Myometrial cell (primary cell): ENCODE measurements at places on chromosomes 4 and X. TPM values are rescaled to one million over a fixed set of nuclear protein-coding genes. Genes with fewer than 3 reads are reported as not detected.

The SEPTIN11 gene
- 135 and 168 TPM in 2 replicates for total RNA-seq

The RAB33A gene
- total RNA-seq, result 4.8 and 8.1 TPM in 2 replicates

The NPNT gene
- not detected in 2 replicates for total RNA-seq

The RBM46 gene
- not detected in 2 replicates for total RNA-seq

The MTTP gene
- total RNA-seq, result under 0.01 and 0.35 TPM in 2 replicates

The TBC1D8B gene
- total RNA-seq, result 8.6 and 12.8 TPM in 2 replicates

The FAM53A gene
- 2.3 and 5.5 TPM in 2 replicates for total RNA-seq

The GRK4 gene
- 1.7 and 2.5 TPM in 2 replicates for total RNA-seq

The KLB gene
- total RNA-seq, result not detected in 2 replicates

The ZBTB49 gene
- total RNA-seq, result 0.86 and 3.0 TPM in 2 replicates

The CTAG1B gene
- not detected in 2 replicates for total RNA-seq

The NKX3-2 gene
- 0.29 TPM in 1 of 2 replicates, not detected in the other for total RNA-seq

The HPSE gene
- under 0.01 and 1.4 TPM in 2 replicates for total RNA-seq

The F11 gene
- total RNA-seq, result not detected in 2 replicates

The TET2 gene
- total RNA-seq, result 4.8 and 5.8 TPM in 2 replicates

The GAGE12J gene
- not detected in 2 replicates for total RNA-seq

The CYTL1 gene
- not detected in 2 replicates for total RNA-seq

The ENPP6 gene
- total RNA-seq, result not detected in 2 replicates

The SYTL4 gene
- 6.1 and 7.1 TPM in 2 replicates for total RNA-seq

The FRMD7 gene
- not detected in 2 replicates for total RNA-seq

The CSAG1 gene
- total RNA-seq, result not detected in 2 replicates

The SPANXA1 gene
- not detected in 2 replicates for total RNA-seq

The FAM236C gene
- not detected in 2 replicates for total RNA-seq

The CXCL10 gene
- not detected in 2 replicates for total RNA-seq

The STK32B gene
- 0.18 TPM in 1 of 2 replicates, not detected in the other for total RNA-seq

The GRSF1 gene
- total RNA-seq, result 68.9 and 90.2 TPM in 2 replicates

The TLR10 gene
- not detected in 2 replicates for total RNA-seq

The VCX gene
- not detected in 2 replicates for total RNA-seq

The PPARGC1A gene
- under 0.01 TPM in 1 of 2 replicates, not detected in the other for total RNA-seq

The CSAG2 gene
- not detected in 2 replicates for total RNA-seq

The APOOL gene
- total RNA-seq, result 10.4 and 13.6 TPM in 2 replicates

The BTC gene
- total RNA-seq, result not detected in 2 replicates

The NKX1-1 gene
- not detected in 2 replicates for total RNA-seq

The GPRIN3 gene
- under 0.01 and 0.35 TPM in 2 replicates for total RNA-seq

The RIPPLY1 gene
- not detected in 2 replicates for total RNA-seq

The CLDN22 gene
- total RNA-seq, result not detected in 2 replicates

The ABCG2 gene
- 0.29 and 1.2 TPM in 2 replicates for total RNA-seq

The DUSP21 gene
- total RNA-seq, result not detected in 2 replicates

The GPR119 gene
- not detected in 2 replicates for total RNA-seq

The GAGE2A gene
- total RNA-seq, result not detected in 2 replicates

The FOXR2 gene
- not detected in 2 replicates for total RNA-seq

The NELFA gene
- total RNA-seq, result 11.5 and 25.7 TPM in 2 replicates

The S100P gene
- not detected in 2 replicates for total RNA-seq

The TMEM131L gene
- 10.4 and 12.1 TPM in 2 replicates for total RNA-seq

The PDZD4 gene
- 0.58 TPM in 1 of 2 replicates, not detected in the other for total RNA-seq

The CYLC1 gene
- total RNA-seq, result not detected in 2 replicates

The IL13RA2 gene
- 13.0 and 15.2 TPM in 2 replicates for total RNA-seq

The P2RY8 gene
- not detected in 2 replicates for total RNA-seq

The PCDH19 gene
- under 0.01 TPM in 1 of 2 replicates, not detected in the other for total RNA-seq

The BEX3 gene
- total RNA-seq, result 264 and 317 TPM in 2 replicates

The PAGE1 gene
- total RNA-seq, result not detected in 2 replicates

The PGK1 gene
- 338 and 353 TPM in 2 replicates for total RNA-seq

The RASL11B gene
- total RNA-seq, result 4.8 and 13.5 TPM in 2 replicates

The OPRPN gene
- not detected in 2 replicates for total RNA-seq

The COL25A1 gene
- not detected in 2 replicates for total RNA-seq

The SPATA18 gene
- total RNA-seq, result 9.4 and 12.7 TPM in 2 replicates
